ENCODE measurements at places on chromosomes 7 and 10.
A peak's percentile ranks its signal among the peaks of the same experiment; 100 is the strongest.

- DNase-seq: no peak
Observed at GRCh38 chr10:43350156-43350555, 21.3 kb upstream of the FXYD4 start.

DNA sequence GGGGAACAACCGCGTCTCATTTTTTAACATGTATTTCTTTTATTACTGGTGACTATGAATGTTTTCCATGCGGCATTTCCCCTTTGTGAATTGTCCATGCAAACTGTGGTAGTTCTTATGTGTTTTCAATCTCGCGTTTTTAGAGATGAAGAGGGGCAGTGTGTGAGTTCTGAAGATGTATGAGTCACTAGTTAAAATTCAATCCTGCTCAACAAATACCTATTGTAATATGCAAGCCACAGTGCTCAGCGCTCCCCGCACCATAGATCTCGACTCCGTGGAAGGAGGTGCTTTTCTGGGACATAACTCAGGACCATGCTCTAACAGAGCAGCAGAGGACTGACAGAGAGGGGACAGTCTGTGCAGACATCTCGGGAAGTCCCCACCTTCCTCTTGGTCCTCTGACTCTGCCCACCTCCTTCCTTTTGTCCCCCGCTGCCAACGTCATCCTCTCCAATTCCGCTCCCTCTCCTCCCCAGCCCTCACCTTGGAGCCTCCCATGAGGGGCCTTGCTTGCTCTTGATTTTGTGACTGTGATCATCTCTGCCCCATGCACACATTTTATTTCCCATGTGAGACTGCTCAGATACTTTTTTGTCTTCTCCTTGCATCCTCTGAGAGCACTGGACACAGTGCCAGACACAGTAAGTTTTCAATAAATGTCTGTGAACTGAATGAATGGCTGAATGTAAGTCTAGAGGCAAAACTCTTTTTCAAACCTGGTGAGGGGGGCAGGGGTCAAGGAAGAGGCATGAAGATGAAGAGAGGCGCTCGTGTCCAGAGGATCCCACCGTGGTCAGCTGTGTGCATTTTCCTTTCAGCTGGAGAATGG, 42.7 kb upstream of the PLEKHA1 start:
- no peak for DNase-seq

DNA sequence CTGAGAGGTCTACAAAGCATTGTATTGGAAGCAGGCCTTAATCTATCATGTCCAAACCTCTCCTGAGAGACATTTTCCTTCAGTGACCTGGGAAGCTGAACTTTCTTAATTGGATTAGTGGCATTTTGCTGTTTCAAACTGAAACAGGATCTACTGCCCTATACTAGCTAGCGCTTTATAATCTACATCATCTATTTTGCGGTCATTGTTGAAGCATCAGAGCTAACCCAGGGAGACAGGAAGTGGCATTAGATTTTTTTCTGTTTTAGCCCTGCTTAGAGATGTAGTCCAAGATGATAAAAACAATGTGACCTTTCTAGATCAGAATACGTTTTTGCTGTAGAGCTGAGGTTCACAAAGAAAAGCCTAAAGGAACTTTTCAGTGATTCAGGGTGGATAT, 147.4 kb upstream of the AGR3 start:
- DNase-seq: no peak

GRCh38 chr7:16951483-16952080, 69.8 kb upstream of the AGR3 start:
- DNase-seq: no peak

GRCh38 chr10:78330884-78331283, 297.2 kb downstream of the RPS24 start:
- DNase-seq: no peak

GRCh38 chr10:112332022-112332421, 41.9 kb upstream of the ACSL5 start:
- no peak for DNase-seq

DNA sequence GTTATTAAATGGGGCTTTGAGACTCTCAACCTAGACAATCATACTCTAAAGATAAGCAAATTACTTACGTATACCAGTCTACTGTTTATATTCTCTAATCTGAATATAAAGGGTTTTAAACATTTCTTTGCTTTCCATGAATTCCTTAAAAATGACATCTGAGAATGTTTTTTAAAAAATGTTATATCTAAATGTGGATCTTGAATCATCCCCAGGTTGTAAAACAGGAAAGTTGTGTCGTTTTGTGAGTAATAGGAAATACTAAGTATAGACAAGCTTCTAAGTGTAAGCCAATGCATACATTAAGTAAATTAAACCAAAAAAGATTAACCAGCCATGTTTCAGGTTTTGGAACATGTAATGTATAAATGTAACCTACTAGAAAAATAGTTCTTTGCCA, 26.8 kb downstream of the ADD3 start:
- DNase-seq: no peak

DNA sequence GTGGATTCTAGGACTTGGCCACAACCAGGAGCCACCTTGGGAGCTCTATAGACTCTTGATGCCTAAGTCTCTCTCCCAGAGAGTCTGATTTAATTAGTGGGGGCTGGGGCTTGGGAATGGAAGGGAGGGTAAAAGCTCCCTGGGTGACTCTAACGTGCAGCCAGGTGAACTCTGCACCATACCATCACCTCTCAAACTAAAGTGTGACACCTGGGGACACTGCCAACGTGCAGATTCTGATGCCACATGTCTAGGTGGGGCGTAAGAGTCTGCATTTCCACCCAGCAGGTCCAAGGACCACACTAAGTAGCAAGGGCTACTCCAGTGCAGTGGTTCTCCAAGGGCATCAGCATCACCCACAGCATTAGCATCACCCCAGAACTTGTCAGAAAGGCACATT, 28.3 kb downstream of the LRRC20 start:
- no peak for DNase-seq

- peak; percentile 15 for DNase-seq
Observed at GRCh38 chr10:71213127-71213621, 804 bp downstream of the UNC5B start.

- no peak for DNase-seq
Observed at GRCh38 chr7:22934023-22934422, 79.9 kb downstream of the HYCC1 start.

- no peak for DNase-seq
Observed at GRCh38 chr7:40350100-40350499, 215.3 kb downstream of the SUGCT start.

DNA sequence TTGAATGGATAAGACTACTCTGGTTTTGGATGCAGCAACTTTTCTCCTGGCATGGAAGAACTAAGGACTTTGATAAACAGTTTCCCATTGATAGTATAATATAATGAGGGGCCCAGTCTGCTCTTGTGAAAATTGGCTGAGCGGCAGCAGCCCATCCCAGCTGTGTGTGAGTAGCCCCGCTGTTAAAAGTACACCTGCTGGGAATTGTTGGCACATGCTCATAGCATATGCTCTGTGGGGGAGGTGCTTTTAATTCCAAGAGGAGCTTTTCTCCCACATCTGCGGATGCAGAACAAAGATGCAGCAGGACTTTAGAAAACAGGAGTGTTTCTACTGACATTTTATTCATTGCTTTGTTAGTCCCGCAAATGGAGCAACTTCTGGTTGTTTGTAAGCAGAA, 19.0 kb downstream of the SRI start:
- DNase-seq: no peak

DNA sequence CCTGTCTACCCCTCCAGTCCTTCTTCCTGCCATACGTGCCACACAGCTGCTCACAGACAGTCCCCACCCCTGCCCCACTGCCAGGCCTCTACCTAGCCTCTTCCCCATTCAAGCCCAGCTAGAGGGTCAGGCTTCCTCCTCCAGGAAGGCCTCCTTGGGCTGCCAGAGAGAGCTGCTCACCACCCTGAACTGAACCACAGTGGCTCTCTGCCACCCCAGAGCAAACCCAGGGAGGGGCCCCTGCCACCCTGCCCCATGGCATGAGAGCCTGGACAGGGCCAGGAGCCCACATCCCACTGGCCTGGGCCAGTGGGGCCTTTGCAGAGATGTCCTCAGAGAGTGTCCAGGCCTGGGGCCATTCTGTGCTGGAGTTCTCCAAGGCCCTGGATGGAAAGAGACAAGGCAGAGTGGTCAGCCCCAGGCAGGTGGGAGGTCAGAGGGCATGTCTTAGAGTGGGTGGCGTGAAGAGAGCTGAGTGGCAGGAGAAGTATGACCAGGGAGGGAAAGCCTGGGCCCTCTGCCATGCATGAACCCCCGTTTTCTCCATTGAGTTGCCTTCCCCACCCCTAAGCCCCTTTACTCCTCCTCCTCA, 40.4 kb downstream of the TMEM270 start:
- no peak for DNase-seq

- no peak for DNase-seq
Observed at GRCh38 chr7:132942701-132943100, 139.2 kb downstream of the CHCHD3 start.

- no peak for DNase-seq
Observed at GRCh38 chr7:141118767-141119166, 44.9 kb downstream of the TMEM178B start.

DNA sequence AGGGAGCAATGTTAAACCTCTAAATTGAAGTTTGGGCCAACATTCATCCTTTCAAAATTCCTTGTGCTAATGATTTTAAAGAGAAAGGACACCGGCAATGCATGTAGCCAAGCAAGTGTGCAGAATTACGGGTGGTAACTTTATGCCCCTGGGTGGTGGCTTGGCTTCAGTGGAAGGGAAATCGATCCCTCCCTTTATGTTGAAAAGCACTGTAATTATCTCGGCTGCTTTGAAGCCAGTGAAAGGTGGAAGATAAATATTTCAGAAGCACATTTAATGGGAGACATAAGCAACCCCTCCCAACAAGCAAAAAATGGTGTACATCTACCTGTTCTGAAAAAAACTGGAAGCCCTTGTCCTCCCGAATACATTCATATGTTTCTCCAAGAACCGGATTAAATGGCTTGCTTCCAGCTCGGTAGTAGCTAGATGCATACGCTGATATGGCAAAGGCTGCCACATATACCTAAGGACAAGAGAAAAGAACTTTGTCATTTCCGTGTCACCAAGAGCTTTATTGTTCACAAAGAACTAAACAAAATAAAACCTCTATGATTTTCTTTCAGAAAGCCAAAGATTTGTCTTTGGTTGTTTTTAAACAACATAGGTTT, 73.3 kb upstream of the GSDME start:
- DNase-seq: no peak

DNA sequence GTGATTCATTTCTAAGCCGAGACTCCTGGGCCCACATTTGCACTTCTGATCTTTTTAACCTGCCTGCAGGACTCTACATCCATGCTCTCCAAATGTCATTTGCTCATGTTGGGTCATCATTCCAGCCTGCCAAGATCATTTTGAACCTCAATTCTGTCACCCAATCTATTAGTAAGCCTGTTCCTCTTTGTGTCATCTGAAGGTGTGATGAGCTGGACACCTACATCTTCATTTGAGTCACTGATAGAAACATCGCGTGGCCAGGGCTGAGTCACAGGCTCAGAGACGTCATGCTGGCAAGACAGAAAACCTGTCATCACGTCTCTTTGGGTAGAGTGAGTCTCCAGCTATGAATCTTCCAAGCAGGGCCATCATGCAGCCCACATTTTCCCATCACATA, 65.3 kb upstream of the SLF2 start:
- peak; percentile 42 for DNase-seq

DNA sequence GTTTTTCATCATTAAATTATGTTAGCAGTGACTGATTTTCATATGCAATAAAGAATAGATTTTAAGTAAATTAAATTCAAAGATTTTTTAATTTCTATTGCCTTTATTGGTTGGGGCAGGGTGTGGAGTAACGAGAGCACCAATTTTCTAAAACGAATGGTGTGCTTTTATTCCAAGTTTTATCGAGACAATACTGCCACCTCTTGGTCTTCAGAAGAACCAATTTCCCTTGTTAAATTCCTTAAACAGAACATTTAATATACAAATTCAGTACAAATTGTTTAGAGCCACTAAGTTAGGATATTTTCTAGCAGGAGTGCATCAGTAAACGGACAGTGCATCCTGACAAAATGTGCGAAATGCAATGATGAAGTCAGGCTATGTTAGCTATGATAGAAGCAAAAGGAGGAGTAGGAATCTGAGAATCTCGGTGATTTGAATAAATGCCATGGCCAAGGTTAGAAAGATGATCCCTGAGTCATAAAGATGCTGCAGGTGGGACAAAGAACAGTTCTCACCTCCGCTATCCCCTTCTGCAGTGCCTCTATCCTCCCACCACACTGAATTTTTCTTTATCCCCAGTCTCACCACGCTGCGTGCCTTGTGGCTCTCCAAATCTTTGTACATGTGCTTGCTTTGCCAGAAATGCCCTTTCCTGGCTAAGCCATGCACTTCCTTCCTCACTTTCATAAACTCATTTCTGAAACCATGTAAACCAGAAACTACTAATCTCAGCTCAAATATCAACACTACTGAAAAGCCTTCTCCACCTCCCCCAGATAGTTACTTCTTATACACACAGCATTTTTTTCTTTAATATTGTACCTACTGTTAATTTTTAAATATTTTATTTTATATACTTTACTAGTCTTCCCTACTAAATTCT, 31.9 kb upstream of the AGBL3 start:
- DNase-seq: no peak

- DNase-seq: no peak
Observed at GRCh38 chr7:3978839-3979238, 677.8 kb downstream of the SDK1 start.

DNA sequence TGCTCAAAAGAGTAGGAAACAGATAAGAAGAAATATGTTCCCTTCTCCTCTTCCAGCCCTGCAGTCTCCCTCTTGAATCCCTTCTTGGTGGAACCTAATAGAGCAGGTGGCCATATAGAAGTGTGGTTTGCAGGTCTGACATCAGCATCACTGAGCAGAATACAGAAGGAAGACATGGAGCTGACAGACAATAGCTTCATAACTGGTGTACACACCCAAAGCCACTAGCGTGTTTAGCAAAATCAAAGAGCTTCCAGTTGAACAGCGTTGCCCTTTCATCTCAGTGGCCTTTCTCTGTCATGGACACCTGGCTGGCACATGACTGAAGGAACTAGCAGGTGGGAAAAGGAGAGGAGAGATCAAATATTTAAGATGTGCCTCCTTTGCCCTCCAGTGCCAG, 245.5 kb downstream of the BAMBI start:
- DNase-seq: no peak

- no peak for DNase-seq
Observed at GRCh38 chr7:155785536-155785935, 26.7 kb downstream of the SHH start.

- no peak for DNase-seq
Observed at GRCh38 chr7:155217634-155218033, 80.0 kb upstream of the INSIG1 start.

DNA sequence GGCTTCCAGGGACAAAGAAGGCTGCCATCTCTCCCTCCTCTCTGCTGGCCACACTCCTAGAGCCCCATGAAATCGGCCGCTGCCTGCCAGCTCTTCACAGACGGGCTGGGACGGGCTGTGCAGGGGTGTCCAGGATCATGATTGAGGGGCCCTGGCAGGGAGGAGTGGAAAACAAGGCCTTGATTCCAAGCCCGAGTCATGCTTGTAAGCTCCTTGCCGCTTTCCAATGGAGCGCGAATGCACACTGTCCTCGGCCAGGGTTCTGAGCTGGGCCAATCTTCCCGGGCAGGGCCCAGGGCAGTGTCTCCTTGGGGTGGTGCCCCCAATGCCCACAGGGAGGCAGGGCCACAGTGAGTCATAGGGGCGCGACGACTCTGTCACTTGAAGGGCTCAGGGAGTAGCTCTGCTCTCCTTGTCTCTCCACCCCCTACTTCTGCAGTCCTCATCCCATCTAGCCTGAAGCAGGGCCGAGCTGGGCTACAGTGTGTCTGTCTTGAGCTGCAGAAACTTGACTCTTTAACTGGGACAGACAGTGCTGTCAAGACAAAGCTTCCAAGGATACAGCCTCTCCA, 186.2 kb upstream of the SVIL start:
- no peak for DNase-seq

GRCh38 chr10:655184-655583, 34.3 kb downstream of the DIP2C start:
- DNase-seq: no peak

Data from stimulated activated CD4-positive, alpha-beta T cell treated with anti-CD3 and anti-CD28 coated beads, Interleukin-4, amount 100 ng/mL, for 4 hours (primary cell).